ENCODE measurements at places on chromosomes 6 and 20.

DNA sequence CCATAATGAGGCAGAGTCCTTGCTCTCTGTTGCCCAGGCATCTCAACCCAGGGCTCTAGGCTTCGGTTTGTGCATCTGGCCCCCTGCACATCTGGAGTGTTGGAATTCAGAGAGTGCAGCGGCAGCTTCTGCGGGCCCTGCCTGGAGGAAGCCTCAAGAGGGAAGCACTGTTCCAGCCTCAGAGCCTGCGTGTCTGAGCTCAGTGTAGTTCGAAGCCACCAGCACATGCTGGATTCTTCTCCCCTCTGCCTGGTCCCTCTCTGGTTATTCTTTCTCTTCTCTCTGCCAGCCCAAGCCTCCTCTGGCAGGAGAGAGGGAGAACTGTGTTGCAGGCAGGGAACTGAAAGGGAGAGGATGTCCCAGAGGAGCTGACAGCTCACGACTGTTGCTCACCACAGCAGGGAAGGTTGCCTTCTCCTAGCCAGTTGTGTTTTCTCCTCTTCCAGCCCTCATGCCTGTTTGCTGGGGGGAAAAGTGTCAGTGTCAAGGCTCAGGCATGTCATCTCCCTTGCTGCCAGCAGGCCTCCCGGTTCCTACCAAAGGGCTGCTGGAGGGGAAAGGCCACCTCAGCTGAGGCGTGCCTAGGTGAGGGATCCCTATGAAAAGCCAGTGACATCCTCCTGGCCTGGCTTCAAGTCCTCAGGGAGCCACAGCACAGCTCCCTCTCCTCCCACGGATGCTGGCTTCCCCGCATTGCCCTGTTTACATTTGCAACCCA is 126.0 kb upstream of the LRFN2 start:
- DNase-seq = no peak

- peak; percentile 51 for DNase-seq
Observed at GRCh38 chr6:127177030-127177922, 58.8 kb downstream of the RSPO3 start.

DNA sequence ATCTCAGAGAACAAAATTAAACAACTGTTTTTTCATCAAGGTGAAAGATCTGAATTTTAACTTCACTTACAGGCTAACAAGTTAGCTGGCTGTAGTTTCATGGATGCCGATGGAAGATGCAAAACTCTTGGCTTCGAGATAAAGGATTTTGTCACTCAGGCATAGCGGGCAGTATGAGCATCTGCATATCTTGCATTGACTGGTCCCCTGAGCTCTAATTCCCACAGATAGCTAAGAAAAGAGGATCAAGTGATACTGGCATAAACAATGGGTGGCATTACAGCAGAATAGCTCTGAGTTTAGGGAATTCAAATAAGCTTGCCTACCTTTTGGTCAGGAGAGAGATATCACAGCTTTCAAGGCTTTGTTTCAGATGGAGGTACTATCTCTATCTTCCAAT is 1.8 kb upstream of the CLVS2 start:
- no peak for DNase-seq

GRCh38 chr6:84549917-84550316 is 214.5 kb downstream of the TBX18 start:
- no peak for DNase-seq

- no peak for DNase-seq
Observed at GRCh38 chr6:103820148-103820547, 1039.6 kb downstream of the HACE1 start.

DNA sequence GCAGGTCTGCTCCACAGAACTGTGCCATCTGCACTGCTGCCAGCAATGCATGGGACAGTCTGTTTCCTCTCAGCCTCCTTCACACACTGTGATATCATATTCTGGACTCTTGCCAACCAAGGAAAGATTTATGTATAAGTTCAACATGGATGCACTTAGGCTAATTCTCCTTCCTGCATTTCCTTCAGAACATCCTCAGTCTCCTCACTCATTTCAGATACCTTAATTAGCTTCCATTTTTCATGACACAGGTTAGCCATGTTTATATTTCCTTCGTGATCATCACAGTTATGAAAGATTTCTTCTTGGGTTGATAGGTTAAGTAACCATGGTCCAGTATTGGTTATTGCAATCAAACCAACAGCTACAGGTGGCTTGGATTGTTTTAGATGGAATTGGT is 46.4 kb upstream of the DDR1 start:
- DNase-seq = no peak

DNA sequence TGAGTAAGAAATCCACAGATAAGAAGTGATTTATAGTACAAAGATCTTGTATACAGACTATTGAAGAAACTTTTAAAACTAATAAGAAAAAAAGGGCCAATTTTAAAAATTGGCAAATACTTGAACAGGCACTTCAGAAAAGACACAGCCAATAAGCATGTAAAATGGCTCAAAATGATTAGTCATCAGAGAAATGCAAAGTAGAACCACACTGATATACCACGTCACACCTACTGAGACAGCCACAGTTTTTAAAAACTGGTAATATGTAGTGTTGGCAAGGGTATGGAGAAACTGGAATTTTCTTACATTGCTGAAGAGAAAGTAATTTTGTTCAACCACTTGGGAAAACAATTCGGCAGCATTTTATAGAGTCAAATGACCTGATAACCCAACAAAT is 488.9 kb upstream of the HTR1E start:
- DNase-seq = no peak

DNA sequence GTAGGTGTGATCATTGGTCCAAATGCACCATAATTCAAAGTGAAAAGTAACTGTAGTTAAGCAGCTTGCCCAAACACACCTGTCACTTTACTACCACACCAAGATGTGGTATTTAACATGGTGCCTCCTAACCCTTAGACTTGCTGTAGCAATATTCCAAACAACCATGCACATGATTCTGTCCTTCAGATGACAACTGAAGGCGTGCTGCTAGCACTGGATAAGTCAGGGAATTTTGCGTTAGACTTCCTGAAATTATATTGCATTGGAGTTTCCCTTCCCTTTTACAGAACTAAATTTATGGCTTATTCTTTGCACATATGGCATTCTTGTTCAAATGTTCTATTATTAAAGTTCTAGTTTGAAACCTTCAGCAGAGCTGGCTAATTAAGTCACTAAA is 106.2 kb downstream of the ARHGAP18 start:
- no peak for DNase-seq

DNA sequence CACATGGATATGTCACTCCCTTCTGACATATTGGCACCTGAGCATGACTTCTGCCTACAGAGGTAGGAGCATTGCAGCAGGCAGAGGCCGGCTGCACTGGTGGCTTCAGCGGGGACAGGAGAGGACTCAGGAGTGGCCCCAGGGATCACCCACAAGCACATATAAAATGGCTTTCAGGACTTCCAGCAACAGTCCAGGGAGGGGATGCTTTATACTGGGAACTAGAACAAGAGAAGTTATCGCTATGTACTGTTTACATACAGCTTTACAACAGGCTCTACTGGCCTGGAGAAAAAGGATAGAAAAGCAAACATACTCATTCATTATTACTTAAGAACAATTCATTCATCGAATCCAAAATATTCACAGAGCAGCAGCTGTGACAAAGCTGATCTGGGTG is 337.8 kb downstream of the THBS2 start:
- no peak for DNase-seq

- DNase-seq = no peak
Observed at GRCh38 chr6:46491201-46491627, at the start of gene RCAN2. Gene RCAN2 (minus strand): TSS chr6:46491449.

DNA sequence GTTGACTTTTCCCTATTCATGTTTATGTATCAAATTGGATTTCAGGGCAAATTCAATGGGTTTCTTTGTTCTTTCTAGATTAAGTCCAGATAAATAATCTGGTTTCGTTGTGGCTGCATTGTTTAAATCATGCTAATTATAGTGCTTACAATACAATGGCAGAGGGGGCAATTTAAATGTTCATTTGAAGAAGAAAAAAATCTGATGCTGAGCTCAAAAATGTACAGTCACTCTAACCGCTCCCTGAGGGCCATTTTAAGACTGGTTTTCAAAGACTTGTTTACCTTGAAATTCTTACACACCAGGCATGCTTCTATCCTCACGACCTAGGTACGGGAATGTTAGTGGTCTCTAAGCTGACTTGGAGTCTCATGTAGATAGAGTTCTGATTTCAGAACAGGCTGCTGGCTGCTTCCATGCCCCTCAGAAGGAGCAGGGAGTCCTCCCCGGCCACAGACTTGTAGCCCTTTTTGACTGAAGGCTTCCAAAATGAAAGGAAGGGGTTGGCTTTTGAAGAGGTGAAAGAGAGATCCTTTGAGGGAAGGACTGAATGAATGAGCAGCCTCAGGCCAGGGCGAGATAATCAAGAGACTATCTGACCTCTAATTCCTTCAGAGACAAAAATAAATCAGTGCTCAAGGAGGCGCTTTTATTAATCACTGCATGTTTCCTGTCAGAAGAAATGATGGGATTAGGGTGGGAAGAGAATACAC is 86.1 kb upstream of the ZNF217 start:
- no peak for DNase-seq

DNA sequence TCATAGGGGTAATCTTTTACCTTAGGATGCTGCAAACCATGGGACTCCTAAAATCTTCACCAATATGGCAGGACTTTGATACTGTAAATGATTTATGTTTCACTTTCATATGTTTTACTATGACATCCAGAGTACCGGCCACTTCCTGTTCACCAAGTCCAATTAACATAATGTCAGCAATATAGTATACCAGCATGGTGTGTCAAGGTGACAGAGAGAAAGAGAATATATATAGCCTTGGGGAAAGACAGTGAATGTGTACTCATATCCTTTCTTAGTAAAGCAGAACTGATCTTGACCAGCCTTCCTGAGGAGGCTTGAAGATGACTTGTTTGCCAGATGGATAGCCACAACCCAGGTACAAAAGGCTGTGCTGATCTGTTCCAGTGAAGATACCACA is 127.9 kb downstream of the NRN1 start:
- no peak for DNase-seq

- peak; percentile 57 for DNase-seq
Observed at GRCh38 chr6:111759836-111760785, 113.1 kb downstream of the FYN start.

DNA sequence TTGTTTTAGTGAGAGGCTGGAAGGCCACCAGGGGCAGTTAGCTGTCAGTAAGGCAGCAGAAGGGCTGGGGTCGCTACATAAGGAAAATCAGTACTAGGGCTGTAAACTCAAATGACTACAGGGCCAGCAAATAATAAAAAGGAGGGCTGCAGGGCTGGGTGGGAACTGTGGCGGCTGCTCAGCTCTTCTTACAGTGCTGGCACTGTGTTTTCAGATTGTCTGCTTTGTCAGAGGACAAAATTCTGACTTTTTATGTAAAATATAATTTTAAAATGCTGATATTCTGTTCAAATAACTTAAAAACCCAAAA is 23.2 kb downstream of the HLA-A start:
- no peak for DNase-seq

DNA sequence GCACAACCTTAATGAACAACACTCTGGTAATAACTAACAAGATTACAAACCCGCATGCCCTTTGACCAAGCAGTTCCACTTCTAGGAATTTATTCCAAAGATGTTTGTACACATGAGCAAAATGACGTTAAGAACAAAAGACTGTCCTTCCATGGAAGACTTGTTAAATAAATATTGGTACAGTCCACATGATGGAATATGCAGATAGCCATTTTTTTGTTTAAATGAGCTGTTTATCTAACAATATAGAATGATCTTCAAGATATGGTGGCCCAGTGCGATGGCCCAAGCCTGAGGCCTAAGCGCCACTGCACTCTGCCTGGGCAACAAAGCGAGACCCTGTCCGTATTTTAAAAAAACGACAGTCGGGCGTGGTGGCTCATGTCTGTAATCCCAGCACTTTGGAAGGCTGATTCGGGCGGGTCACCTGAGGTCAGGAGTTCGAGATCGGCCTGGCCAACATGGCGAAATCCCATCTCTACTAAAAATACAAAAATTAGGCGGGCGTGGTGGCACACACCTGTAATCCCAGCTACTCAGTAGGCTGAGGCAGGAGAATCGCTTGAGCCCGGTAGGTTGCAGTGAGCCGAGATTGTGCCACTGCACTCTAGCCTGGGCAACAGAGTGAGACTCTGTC is 7.4 kb upstream of the AHCY start:
- no peak for DNase-seq

DNA sequence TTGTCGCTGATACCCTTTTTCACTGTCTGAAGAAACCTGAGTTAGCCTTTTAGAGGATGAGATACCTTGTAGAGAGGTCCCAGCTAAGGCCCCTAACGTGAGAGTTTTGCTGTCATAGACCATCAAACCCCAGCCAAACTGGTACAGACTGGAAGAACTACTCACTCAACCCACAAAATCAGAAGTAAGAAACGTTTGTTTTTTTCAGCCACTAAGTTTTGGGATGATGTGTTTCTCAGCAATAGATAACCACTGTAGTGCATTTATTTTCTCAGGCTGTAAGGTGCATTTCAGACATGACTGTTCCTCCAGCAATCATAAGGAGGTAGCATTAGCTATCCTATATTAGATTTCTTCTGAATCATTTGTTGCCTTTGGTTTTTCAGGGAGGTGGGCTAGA is 407.3 kb upstream of the FLRT3 start:
- DNase-seq = no peak

DNA sequence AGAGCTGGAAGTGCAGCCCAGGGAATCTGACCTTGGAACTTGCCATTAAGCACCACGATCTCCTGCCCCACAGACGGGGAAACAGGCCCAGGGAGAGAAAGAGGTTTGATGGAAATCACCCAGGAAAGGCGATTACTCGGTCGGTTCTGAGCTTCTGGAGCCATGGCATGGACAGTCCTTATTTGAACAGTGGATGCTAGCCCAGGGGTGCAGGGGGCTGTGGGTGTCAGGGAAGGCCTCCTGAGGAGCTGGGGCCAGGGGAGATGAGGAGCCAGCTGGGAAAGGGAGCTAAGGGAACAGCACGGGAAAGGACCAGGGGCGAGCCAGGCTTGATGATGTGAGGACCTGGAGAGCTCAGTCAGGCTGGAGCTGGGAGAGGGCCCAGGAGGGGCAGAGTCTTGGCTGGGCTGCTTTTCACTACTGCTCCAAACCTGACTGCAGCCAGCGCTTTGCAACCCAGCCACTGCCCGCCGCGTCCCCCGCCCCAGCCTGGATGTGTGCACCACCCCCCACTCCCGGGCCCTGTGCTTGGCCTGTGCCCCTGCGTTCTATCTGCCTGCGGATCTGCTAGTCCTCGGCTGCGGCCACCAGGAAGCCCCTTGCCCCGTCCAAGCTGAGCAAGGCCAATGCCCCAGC is 17.8 kb downstream of the SUN5 start:
- DNase-seq = no peak

- DNase-seq = peak; percentile 66
Observed at GRCh38 chr6:108168501-108169463, 3.0 kb downstream of the NR2E1 start.

- no peak for DNase-seq
Observed at GRCh38 chr6:156934069-156934460, 156.9 kb downstream of the ARID1B start.

GRCh38 chr6:10389739-10390494 is 25.0 kb downstream of the TFAP2A start:
- DNase-seq = no peak

GRCh38 chr6:362924-363249 is 28.7 kb upstream of the IRF4 start:
- DNase-seq = no peak
